ENCODE measurements at places on chromosomes 7 and 10. TPM values are rescaled to one million over a fixed set of nuclear protein-coding genes. Genes with fewer than 3 reads are reported as not detected.

- no peaks in the 10 kb centered on the region for H3K27me3 ChIP-seq
- H3K4me3 ChIP-seq, result no peak overlapping the region
- H3K27ac ChIP-seq, result no peak overlapping the region
- H3K4me1 ChIP-seq, result no peaks in the 10 kb centered on the region
These were observed 35.1 kb upstream of the PCGF5 start for GRCh38 chr10:91185239-91185875.

- H3K4me1 ChIP-seq, result no peaks in the 10 kb centered on the region
- no peak overlapping the region for H3K4me3 ChIP-seq
- no peaks in the 10 kb centered on the region for H3K36me3 ChIP-seq
- DNase-seq, result no peak
These were observed 39.5 kb upstream of the SEC61G start for GRCh38 chr7:54798530-54798929.

DNA sequence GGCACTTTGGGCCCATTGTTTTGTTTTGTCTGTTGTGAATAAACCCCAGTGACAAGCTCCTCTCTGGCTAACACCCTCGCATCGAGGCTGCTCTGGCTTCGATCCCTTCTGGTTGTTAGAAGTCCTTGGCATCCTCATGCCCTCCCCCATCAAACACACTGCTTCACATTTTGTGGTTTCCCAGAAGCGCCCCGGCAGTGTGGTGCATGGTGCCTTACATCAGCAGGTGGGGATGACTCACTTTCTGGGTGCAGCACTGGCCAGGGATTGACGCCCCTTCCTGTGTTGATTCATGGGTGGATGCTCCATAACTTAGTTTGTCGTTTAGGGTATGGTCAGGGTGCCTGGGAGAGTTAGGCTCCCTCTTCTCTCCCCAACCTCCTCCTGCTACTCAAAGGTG lies 51.4 kb downstream of the PLPP4 start:
- no peak overlapping the region for H3K4me3 ChIP-seq
- no peak overlapping the region for H3K27ac ChIP-seq
- no peaks in the 10 kb centered on the region for H3K27me3 ChIP-seq
- no peaks in the 10 kb centered on the region for H3K4me1 ChIP-seq

DNA sequence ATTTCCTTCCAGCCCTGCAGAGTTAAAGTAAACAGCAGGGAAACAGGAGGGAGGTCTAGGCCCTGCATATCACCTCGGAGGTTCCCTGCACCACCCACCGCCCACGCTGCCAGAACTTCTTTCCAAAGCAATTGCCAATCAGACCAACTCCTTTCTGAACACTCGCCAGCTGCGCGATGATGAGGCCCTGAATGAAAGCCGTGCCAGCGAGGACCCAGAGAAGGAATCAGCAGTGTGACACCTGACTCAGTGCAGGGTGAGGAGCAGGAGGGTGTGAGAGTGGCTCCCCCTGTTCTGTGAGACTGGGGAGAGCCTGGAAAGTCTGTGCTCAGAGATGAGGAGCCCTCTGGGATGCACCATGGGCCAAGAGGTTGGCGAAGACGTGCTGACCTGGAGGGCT lies 3.3 kb upstream of the TCERG1L start:
- DNase-seq, result no peak
- no peaks in the 10 kb centered on the region for H3K27me3 ChIP-seq
- no peaks in the 10 kb centered on the region for H3K4me1 ChIP-seq
- no peaks in the 10 kb centered on the region for H3K36me3 ChIP-seq

- no peaks in the 10 kb centered on the region for H3K4me1 ChIP-seq
- no peaks in the 10 kb centered on the region for H3K36me3 ChIP-seq
- H3K4me3 ChIP-seq, result no peak overlapping the region
- DNase-seq, result no peak
These were observed 46.5 kb upstream of the INSYN2A start for GRCh38 chr10:127242914-127243313.

The SUN3 gene
- not detected for total RNA-seq

Measured in Caco-2 (cell line).